ENCODE measurements at places on chromosomes 6 and 20.

DNA sequence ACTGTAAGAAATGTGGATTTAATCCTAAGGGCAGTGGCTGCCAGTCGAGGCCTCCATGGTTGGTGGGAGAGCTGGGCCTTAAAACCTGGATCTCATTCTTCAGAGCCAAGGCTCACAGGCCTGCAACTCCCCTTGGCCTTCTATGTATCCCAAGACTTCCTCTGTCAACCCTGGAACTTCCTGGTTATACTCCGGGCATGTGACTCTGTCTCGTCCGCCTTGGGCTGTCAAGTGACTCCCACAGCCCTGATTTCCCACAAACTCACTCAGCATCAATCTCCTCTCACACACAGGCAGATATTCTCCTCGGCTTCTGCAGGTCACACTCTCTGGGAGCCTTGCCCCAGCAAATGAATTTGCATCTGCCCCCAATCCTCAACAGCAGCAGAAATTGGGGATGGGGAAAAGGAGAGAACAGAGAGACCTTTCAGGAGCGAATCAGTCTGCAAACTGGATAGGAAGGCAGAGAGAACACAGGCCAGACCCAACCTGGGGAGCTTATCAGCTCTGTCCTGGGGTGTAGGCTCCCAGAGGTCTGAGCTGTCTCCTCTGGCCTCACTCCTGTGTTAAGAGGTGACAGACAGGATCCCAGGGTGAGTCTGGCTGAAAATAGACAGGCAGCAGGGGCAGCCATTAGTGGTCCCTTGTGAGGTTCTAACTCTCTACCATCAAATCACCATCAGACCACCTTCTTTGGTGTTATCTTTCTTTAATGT is 30.4 kb upstream of the PREX1 start:
- DNase-seq = no peak

DNA sequence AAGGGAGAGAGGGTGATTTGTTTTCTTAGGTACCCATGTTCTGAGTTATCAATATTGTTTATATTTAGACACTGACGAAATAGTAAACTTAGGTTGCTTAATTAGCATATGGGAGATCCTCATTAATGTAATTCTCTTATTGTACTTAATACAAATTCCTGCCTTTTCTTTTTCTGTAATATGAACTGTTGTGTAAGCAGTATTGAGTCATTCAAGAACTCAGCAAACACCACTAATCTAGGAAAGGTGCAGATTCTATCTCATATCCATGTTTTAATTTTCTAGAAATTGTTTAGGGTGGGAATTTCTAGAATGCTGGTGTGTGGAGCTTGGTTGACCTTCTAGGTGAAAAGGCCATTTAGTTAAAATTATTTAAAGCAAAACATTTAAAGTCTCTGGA is 216.0 kb downstream of the ZFAND3 start:
- DNase-seq = no peak

GRCh38 chr6:124887872-124888580 is 74.2 kb upstream of the RNF217 start:
- DNase-seq = no peak

DNA sequence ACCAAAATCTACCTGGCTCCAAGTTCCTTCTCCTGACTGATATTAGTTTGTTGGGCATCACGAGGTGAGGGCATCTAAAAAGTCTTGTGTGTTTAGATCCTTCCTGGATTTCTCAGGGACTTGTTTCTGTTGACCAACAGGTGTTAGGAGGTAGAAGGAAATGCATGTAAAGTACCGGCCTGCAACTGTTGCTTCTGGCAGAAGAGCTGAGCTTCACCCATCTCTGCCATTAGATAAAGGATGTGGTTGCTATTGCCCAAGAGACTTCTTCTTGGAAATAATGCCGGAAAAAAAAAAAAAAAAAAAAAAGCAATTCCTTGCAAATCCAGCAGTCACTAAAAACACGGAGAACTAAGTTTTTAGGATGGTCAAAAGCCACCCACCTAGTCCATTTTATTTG is 303.1 kb downstream of the CDH26 start:
- DNase-seq = no peak

DNA sequence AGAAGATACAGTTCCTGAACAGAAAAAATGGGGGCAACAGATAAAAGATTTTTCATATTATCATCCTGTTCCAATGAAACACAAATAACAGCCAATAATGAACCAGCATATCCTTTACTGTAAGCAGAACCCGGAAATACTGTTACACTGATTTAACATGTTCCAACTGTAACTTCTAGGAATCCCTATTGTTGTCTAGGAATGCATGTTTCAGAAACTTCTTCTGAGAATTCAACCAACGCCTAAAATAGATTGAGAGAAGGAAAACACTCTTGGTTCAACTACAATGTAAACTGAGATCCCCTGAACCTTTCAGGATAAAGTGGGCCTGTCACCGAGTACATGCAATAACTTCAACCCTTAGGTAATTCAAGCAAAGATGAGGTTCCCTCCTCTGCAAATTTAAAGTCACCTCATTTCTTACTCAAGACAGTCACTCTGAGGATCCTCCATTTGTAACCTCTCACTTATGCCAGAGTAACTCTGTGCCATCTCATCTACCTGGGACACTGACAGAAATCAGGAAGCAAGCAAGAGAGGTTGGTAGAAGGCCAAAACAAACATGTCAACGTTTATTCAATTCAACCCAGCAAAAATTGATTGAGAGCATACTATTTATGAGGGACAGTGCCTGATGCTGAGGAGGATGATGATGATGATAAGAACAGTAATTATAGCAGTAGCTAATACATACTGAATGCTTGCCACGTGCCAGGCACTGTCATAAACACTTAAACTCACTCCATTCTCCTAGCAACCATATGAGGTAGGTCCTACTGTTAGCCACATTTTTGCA is 14.1 kb downstream of the UBE3D start:
- DNase-seq = no peak

- DNase-seq = no peak
These were observed 41.1 kb downstream of the TFAP2A start for GRCh38 chr6:10373642-10374359.

DNA sequence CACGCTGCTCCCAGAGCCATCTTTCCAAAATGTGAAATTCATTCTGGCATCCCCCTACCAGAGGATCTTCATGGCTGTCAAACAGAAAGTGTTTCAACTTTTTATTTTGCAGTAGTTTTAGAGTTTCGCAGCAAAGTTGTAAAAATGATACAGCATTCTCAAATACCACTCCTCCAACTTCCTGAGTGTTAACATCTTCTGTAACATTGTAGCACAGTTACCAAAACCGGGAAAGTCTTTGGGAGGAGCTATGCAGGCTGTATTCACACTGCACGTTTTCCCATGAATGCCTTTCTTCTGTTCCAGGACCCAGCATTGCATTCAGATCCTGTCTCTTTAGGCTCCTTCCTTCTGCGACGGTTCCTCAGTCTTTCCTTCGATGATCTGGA is 30.1 kb downstream of the CDYL start:
- DNase-seq = no peak

DNA sequence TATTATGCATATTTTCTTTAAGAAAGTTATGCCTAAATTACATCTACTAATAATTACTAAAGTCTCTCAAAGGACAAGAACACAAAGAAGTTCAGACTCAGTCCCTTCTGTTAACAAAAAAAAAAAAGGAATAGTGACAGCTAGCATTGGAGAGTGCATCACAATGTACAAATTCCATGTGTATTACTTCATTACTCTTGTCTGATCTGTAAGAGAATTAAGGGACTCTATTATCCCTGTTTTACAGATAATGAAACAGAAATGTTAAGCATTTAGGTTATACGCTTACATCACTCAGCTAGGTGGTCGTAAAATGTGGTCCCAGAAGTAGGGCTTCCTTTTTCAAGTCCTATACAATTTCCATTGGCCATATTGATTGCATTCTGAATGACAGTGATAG is 17.2 kb upstream of the VNN1 start:
- DNase-seq = no peak

DNA sequence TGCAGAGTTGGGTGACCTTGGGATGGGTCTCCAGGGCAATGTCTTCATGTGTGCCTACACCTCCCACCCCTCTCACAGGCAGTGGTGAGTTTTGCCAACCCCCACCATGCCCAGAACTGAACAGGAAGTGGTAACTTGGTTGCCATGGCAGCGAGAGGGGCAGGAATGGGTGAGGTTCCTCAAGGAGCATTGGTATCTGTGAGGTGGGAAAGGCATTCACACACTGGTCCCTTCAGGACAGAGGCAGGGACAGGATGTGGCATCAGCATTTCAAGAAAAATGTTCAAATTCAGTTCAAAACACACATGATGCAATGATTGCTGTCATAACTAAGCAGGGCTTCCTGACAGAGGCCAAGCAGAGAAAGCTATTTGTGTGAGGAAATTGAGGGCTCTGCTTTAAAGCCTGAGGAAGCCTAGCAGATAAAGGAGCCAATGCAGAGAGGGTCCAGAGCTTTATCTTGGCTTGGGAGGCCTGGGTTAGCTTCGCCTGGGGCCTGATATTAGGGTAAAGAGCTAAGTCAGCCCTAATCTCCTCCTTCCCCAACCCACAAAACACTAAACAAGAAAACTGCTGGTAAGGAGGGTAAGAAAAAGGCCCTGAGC is 551 bp downstream of the TREML2 start:
- no peak for DNase-seq

DNA sequence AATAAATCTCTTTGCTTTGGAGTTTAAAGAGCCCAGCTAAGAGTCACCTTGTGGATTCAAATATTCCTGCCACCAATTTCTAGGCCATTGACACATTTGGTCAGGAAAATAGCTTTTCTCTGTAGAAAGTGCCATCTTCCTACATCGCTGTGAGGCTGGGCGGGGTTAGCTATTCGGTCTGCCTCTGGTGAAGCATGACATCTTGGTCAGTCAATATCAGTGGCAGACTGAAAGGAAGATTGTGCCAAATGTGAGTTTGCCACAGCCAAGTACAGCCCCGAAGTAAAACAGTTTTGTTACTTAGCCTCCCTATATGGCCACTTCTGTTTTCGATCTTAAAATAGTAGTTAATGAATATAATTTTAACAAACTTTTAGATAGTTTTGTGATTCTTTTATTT is 65.5 kb upstream of the FABP7 start:
- DNase-seq = no peak

DNA sequence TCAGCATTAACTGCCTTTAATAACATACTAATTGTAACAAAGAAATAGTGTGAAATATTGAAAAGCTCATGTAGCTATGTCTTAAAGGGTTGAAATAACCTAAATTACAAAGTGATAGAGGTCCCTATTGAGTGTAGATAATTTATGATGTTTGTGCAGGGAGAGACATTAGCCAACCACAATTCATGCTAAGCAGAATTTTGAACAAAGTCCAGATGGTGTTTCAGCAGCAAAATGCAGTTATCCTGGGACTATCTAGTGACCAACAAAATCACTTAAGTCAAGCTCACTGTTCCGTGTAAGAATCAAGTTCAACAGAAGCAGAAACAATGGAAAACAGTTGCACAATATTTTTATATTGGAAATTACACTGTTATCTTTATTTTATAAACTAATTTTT is 218.5 kb downstream of the SIM1 start:
- no peak for DNase-seq

DNA sequence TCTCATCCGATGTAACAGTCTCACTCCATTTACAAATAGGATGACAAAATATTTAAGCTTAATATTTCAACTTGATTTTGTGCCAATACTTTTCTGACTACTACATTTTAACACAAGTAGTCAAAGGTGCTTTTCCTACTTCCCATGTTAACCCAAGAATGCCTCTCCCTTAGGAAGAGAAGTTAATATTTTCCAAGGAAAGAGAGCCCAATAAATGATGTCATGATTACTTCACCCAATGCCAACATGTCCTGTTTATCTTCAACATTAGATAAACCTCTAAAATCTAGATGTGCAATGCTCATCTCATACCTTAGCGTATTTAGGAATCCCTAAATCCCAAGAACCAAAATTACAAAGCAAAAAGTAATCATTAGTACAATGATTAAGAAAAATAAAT is 156.7 kb upstream of the TENT5A start:
- DNase-seq = no peak

- DNase-seq = no peak
These were observed 22.1 kb downstream of the ADGRF5 start for GRCh38 chr6:46899659-46900058.

DNA sequence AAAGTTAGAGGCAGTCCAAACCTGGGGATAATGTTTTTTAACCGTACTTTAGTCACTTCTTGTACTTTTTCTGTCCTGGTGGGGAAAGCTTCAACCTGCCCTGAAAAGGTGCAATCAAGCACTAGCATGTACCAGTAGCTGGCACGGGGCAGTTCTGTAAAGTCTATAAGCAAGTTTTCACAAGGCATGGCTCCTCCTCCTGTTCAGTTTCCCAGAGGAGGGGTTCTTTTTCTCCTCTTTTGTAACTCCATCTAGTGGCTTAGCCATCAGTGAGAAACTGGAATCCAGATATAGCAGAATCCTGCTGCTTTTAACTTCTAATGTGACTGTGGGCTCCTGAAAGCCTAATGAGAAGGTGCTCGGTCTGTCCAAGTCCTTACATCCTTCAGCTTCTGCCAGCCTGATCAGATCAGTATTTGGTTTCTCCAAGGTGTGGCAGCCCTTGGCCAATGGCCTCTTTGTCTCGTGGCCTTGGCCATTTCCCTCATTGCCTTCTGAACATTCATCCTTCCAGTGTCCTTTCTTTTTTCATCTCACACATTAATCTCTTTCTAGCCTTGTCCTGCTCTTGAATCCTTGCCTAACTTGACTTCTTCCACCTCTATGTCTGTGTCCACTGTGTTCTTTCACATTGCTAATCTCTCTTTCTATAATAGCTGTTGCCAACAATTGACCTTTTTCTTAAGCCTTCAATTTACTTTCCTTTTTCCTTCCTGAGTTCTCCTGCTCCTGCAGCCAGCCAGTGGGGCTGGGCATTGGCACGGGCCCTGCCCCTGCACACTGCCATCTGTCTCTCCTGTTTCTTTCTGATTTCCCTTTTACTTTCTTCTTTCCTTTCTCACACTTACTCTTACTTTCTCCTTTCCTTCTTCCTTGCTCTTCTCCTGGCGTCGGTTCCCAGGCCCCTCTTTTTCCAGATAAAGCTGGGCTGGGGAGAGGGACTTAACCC is 222.0 kb upstream of the SYNCRIP start:
- DNase-seq = no peak

GRCh38 chr20:38987777-38988176 is 25.6 kb downstream of the DHX35 start:
- no peak for DNase-seq

- peak; percentile 33 for DNase-seq
These were observed 1.4 kb downstream of the SDC4 start for GRCh38 chr20:45346851-45347250.

DNA sequence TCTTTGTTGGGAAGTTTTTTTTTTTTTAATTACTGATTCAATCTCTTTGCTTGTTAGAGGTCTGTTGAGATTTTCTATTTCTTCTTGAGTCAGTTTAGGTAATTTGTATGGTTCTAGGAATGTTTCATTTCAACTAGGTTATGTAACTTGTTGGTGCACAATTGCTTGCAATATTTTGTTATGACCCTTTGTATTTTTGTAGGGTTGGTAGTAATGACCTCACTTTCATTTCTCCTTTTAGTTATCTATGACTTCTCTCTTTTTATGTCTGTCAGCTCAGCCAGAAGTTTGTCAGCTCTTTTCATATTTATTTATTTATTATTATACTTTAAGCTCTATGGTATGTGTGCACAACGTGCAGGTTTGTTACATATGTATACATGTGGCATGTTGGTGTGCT is 51.1 kb upstream of the SLC24A3 start:
- DNase-seq = no peak

Measured in midbrain (tissue), 1 donor.